ENCODE measurements at places on chromosomes 5 and 9.

GRCh38 chr5:118068886-118069285, 919.5 kb downstream of the DTWD2 start:
- DNase-seq, result no peak

DNA sequence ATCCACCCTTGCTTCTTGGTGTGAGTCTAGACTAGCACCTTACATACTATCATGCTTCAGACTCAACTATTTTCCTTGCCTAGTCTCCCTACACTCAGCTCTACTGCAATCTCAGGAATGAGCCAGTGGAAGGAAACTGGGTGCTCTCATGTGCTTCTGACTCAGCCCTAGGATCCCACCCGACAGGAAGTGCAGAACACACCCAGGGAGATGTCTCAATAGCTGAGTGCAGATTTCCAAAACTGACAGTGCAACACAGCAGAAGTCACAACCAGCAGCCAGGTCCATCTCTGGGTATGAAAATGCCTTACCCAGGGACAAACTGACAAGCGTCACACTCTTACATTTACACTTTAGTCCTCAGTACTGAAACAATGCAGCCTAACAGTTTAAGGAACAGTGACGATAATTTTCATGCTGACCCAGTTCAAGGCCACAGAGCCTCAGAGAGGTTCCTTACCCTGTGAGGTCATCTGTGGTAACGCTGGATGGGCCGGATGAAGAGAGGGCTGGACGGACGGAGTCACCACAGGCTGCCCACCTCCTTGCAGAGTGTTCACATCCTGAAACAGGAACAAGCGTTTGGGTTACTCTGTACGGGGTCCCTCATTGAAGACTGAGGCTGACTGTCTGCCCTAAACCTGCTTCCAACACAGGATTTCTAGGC, 33.0 kb downstream of the FKBP15 start:
- DNase-seq, result peak; percentile 67

DNA sequence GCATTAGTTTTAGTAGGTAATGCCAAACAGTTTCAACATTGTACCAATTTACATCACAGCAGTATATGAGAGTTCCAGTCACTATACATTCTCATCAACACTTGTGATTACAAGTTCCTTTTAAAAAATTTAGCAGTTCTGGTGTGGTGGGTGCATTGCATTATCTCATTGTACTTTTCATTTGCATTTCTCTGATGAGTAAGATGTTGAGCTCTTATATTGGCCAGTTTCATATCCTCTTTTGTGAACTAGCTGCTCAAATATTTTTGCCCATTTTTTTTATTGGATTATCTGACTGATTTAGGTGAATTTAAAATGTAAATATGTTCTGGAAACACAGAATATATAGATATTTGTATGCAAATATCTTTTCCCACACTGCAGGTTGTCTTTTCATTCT, 160.9 kb upstream of the NR3C1 start:
- DNase-seq, result no peak

GRCh38 chr9:32577316-32577715, 4.4 kb upstream of the NDUFB6 start:
- DNase-seq, result no peak

GRCh38 chr5:52863715-52864290, 76.1 kb downstream of the ITGA1 start:
- DNase-seq, result no peak

GRCh38 chr5:72326306-72326649, 6.1 kb downstream of the PTCD2 start:
- DNase-seq, result no peak

DNA sequence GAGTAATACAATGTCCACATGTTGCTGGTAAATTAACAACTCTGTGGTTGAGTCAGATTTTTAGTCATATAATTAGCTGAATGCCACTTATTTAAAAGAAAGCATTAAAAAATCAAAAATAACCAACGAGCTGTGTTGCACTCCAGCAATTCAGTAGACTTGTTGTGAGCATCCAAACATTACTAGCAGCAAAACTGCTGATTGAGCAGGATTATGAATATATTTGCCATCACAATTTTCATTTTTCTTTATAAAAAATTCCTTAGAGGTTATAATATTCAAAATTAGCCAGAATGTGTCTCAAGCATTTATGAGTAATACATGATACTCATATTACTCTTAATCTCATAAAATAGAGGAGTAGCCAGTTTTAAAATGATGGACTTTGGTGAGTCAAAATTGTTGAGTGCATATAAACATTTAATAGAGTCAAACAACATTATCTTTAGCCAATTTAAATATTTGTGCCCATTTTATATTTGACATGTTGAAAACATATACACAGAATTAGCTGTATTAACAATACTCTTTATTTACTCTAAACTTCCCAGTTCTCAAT, 44.0 kb downstream of the ST8SIA4 start:
- no peak for DNase-seq

- DNase-seq, result no peak
These were observed 1.9 kb downstream of the STOM start for GRCh38 chr9:121368138-121368522.

GRCh38 chr9:123373946-123374345, 17.9 kb downstream of the CRB2 start:
- no peak for DNase-seq

DNA sequence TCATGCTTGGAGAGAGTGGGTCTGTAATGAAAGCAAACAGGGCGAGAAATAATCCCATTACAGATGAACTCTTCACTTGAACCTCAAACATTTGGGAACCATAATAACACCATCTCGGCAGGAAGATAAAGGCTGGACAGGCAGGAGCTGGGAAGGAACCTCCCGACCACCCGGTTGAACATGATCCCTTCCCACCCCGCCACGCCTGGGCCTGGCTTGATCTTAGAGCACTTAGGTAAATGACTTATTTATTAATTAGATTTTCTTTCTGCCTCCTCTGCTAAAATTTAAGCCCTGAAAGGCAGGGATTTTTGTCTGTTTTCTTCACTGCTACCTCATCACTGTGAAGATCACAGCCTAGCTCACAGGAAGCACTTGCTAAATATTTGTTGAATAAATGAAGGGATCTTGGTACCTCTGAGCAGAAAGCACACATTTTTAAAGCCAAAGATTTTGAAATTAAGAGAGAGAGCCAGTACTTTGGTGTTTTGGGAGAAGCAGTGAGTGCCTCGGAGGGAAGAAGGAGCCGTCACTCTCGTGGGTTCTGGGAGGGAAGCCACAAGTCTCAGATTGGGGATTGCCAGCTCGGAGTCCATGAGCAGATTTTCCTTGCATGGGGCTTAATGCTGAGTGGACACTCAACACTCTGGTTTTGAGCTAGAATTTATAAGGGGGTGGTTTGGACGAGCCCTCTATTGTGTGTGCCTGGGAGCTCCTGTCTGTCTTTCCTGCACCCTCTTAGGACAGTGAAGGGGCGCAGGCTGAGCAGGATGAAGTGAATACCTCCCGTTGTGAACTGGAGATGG, 133.3 kb downstream of the MACROH2A1 start:
- no peak for DNase-seq

DNA sequence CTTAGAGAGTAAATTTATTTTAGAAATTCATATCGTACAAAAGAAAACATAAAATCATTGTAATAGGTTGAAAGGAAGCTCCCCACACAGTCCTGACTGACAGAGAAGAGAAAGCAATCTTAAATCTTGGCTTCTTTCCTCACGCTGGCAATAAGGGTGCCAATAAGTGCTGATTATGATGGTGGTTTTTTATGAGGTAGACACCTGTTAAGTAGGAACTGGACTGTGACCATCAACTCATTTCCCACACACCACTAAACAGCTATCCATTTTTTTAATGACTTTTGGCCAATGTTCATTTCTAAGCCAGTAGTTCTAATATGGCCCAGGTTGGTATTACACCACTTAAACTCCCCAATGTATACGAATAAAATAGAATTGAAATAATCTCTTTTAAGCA, 893.5 kb upstream of the NUDT12 start:
- no peak for DNase-seq

DNA sequence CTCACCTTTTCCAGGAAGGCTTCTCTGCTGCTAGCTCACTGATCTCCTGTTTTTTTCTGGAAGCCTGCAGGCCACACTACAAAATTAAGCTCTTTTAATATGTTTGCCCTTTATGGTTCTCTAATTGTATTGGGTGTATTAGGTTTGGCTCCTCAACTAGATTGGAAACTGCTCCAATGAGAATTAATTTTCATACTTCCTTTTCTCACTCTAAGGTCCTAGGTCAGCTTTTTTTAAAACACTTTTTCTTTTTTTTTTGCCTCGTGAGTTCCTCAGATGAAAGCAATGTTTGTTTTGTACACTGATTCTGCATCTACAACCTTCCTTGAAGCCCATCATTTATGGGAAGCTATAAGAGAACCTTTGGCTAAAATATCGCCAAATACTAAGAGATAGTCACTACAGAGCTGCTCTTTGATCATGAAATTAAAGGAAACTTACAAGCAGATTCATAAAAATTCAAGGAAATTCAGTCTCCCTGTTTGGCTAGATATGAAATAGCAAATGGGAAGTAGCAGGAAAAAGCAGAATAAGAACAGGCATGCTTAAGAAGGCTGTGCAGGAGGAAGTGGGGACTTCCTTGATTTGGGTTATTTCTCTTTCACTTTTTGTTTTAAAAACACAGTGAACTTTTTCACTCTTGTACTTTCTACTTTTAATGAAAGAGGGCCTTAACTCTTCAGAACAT, 55.2 kb upstream of the FYB1 start:
- no peak for DNase-seq

GRCh38 chr9:116287721-116288120, 134.1 kb downstream of the PAPPA start:
- DNase-seq, result no peak

DNA sequence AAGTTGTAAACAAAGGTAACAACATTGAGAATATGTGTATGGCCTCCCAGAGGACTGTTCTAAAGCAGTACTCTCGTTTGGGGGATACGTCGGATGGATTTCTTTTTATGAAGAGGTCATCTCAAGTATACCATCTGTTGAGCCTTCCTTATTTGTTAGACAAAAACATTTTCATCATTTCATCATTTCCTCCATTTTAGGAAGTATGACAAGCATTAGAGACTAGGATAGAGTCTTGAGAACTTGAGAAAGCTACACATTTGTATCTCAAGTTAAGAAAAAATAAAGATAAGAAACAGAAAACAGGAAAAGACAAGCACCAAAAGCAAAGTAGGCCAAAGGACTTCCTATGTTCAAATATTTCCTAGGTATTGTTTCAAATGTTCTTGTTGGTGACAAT, 307.0 kb downstream of the EFNA5 start:
- DNase-seq, result no peak

DNA sequence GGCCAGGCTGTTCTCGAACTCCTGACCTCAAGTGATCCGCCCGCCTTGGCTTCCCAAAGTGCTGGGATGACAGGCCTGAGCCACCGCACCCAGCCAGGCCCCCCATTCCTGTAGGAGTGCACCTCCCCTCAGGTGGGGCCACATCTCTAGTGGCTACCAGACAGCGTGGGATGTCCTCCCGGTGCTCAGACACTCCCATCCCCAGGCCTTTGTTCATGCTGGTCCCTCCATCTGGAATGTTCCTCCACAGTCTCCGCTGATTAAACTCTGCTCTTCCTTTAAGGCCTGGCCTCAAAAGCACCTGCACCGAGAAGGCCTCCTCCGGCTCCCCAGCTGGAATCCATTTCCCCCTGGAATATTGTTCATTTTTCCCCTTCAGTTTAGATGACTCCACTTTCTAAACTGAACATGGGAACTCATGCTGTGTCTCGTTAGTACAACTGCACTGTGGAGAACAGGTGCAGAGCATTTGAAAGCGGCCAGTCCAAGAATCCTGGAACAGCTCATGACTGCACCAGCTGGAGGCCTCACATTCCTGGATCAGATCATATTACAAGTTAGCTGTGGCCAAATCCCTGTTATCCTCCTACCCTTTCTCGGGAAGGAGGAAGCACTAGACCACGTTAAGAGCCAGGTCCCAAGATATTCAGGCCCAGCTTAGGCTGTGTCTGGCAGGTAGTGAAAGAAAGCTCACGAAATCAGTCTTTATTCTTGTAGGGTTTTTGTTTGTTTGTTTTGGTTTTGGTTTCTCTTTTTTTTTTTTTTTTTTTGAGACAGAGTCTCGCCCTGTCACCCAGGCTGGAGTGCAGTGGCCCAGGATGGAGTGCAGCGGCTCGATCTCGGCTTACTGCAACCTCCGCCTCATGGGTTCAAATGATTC, 10.8 kb upstream of the PRRC2B start:
- DNase-seq, result no peak

DNA sequence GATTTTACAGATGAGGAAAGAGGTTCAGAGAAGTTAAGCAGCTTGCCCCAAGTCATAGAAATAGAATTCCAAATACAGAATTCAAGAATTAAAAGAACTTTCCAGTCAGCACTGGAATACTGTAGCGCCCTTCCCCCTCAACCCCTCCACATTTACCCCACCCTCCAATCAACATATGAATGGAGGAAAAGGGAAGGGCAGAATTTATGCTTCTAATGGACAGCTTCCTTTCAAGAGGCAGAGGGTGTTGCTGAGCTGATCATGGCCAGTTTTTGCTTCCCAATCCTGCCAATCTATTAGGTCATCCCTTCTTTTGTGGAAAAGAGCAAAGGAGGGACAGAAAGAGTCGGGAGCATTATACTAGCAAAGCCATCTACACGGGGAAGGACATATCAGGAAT, 39.1 kb upstream of the ANKRD31 start:
- DNase-seq, result no peak

GRCh38 chr5:54242297-54242696, 68.1 kb downstream of the ARL15 start:
- DNase-seq, result no peak

GRCh38 chr5:6535594-6535993, 86.9 kb downstream of the UBE2QL1 start:
- DNase-seq, result no peak

GRCh38 chr5:124721229-124721735, 25.2 kb downstream of the ZNF608 start:
- DNase-seq, result no peak

DNA sequence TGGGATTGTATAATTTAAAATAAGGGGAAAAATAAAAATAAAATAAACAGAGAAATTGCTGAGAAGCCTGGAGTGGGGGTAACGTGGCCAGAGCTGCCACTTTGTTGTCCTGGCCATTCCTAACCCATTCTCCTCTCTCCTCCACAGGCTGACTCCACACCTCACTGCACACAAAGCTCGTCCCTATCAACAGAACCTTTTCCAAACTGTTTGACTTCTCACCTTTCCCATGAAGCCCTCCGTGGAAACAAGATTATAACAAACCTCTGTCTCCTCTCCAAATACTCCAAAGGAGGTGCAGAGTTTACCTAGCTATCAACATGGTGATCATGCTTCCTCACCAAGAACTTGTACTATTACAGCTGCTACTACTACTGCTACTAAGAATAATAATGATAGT, 151.1 kb downstream of the GLIS3 start:
- no peak for DNase-seq

GRCh38 chr9:93510041-93510440, 56.7 kb upstream of the FAM120AOS start:
- DNase-seq, result no peak

DNA sequence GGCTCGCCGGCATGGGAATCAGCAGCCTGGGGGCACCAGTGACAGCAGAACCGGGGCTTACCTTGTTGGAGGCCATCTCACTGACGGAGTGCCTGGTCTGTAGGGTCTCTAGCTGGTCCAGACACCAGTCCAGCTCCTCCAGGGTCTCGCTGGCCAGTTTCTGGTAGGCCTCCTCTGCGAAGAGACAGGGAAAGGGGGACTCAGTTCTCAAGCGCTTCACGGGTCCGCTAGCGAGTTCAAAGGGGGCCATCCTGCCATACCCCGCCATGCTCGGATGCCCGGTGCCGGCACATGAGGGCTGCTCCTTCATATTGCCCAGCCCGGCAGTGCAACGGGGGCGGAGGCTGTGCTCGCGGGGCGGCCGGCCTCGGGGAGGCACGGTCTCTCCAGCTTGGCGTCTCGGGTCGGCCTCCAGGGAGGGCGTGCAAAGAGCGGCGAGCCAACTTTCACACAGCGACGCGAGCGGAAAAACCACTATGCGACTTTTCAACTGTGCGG, 456.0 kb downstream of the RAB3C start:
- no peak for DNase-seq

All from CD4-positive, alpha-beta T cell treated with Interleukin-1 beta for 1 hour (primary cell).